ENCODE measurements at places on chromosomes 5 and 9.

- DNase-seq = no peak
Observed at GRCh38 chr9:1208157-1208556, 158.0 kb downstream of the DMRT2 start.

- DNase-seq = no peak
Observed at GRCh38 chr9:123637606-123637944, 281.6 kb downstream of the CRB2 start.

GRCh38 chr5:93831449-93831848 lies 90.0 kb upstream of the POU5F2 start:
- DNase-seq = no peak

DNA sequence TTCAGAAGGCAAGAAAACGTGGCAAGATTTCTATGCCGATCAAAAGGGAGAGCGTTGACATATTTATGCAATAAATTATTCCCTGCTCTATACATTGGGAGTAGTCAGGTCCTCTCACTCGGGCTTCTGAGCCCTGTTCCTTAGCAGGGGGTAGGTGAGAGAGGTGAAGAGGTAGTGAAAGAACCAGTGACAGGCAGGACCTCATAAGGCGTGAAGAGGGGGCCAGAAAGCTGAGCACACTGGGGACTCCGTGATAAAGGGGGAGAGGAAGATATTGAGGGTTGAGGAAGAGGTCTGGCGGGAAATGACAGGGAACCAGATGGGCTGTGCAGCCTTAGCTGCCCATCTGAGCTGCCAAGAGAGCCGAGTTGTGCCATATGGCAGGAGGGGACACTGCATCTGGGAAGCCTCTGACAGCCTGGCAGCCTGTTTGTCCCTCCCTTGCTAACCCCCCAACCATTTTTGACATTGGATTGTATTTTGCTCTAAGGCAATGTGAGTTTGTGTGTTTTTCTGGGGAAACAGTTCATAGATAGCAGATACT lies 782 bp upstream of the CDC20B start:
- no peak for DNase-seq

GRCh38 chr5:174556756-174557155 lies 167.6 kb upstream of the MSX2 start:
- DNase-seq = no peak

DNA sequence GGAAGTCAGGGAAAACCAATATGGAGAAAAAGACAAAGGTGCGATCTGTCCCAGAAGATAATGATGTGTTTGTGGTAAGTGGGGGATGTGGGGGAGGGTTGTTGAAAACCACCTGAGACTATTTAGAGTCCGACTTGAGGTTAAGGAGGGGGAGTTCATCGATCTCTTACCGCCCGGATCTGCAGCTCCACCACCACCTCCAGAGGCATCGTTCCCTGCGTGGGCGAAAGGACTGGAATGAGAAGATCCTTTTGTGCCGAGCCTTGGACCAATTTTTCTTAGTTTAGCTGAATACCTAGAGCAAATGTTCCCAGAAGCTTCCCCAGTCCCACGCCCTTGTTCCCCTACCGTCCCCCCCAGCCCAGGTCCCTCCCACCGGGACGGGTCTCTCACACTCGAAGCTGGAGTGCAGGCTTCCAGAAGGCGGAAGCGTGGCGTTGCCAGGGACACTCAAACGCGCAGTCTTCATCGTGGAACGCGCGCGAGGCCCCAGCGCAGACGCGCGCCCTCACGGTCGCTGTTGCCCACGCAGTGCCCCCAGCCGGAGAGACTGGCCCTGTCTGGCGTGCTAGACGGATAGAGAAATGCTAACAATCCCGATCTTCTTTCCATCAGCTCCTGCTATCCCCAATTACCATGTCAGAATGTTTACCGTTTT lies at the start of gene SPATA6L:
Gene SPATA6L, minus strand, starts transcription at position 439 of the 658 bp plus-strand sequence. Its CDS starts 230 bp downstream, at position 209.
- DNase-seq = peak; percentile 78

GRCh38 chr5:30908356-30908755 lies 285.1 kb upstream of the CDH6 start:
- no peak for DNase-seq

- no peak for DNase-seq
Observed at GRCh38 chr5:96671441-96671840, 9.3 kb downstream of the CAST start.
